PC-3 (cell line): ENCODE measurements at places on chromosomes 5 and 9. TPM values are rescaled to one million over a fixed set of nuclear protein-coding genes. Genes with fewer than 3 reads are reported as not detected.

Gene TTC16
- total RNA-seq, result 0.04 TPM in 1 of 2 replicates, not detected in the other

- H3K36me3 ChIP-seq, result no peaks in the 10 kb centered on the region; the same call in 1 of the 2 replicates
- no peak for DNase-seq
- no peaks in the 10 kb centered on the region for H3K4me1 ChIP-seq
- H3K4me3 ChIP-seq, result peak overlapping the region; percentile 75
- H3K27me3 ChIP-seq, result no peaks in the 10 kb centered on the region
These were observed 560 bp downstream of the SCAI start for GRCh38 chr9:125142560-125143376.

DNA sequence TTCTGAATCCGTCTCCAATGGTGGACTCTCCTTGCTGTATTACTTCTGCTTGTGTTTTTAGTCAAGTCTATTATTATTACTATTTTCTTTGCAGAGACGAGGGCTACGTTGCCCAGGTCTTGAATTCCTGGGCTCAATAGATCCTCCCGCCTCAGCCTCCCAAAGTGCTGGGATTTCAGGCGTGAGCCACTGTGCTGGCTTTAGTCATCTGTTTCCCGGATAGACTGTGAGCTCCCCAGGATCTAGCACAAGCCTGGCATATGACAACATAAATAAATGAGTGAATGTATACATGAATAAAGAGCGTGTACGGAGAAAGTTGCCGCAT lies 439 bp upstream of the DDX46 start:
- H3K27ac ChIP-seq, result no peak overlapping the region
- no peaks in the 10 kb centered on the region for H3K36me3 ChIP-seq
- no peaks in the 10 kb centered on the region for H3K27me3 ChIP-seq
- peak overlapping the region; percentile 91 for H3K4me3 ChIP-seq
- H3K4me1 ChIP-seq, result peaks cover 16% of the 10 kb centered on the region
- DNase-seq, result no peak

Gene ZDHHC11B
- total RNA-seq, result 0.40 and 2.1 TPM in 2 replicates

- no peaks in the 10 kb centered on the region for H3K36me3 ChIP-seq
- no peak overlapping the region for H3K27ac ChIP-seq
- peak; percentile 35 for DNase-seq
- no peaks in the 10 kb centered on the region for H3K4me1 ChIP-seq
- H3K27me3 ChIP-seq, result no peaks in the 10 kb centered on the region
These were observed 157.8 kb downstream of the ARHGEF28 start for GRCh38 chr5:73783828-73784227.

DNA sequence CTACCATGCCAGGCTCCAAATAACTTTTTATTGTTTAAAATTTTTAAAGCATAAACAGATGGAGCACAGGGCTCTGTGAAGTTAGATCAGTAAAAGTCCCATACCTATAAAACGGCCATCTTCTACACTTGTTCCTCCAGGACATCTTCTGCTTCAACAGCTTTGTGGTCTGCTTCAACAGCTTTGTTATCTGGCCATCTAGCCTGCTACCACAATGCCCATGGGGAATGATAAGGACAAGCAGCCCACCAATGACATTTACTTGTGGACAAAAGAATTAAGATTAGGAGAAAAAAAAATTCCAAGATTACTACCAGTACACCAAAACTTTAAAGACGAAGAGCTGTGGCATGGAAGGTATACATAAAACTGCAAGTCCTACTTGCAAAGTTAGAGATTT lies 2.2 kb upstream of the VPS13A start:
- peaks cover 3% of the 10 kb centered on the region; the same call in 1 of the 2 replicates for H3K4me1 ChIP-seq
- DNase-seq, result no peak
- H3K4me3 ChIP-seq, result no peak overlapping the region

DNA sequence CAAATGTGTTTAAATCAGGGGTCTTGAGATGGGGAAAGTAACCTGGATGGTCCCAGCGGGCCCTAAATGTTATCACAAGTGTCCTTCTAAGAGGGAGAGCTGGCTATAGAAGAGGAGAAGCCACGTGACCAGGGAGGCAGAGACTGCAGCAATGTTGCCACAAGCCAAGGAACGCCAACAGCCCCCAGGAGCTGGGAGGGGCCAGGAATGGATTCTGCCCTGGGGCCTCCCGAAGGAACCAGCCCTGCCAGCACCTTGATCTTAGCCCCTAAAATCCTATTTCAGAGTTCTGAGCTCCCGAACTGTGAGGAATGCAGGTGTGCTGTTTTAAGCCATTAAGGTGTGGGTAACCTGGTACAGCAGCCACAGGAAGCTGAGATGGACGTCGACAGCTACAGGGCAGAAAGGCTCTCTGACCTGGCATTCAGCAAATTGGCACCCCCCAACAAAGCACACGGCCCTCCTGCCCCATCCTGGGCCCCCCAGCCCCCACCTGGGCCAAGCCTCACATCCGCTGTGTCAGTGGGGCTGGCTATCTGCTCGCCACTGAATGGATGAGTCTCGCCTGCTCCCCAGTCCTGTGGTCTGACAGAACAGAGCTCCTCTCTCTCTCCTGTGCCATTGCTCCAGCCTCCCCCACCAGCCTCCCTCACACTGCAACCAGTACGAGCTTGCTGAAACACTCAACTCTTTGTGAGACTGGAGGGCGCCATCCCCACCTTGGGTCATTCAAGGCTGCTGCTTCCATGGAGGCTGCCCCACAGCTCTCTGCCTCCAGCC lies 78.8 kb downstream of the ADAMTS2 start:
- H3K27ac ChIP-seq, result no peak overlapping the region
- no peak overlapping the region for H3K4me3 ChIP-seq
- DNase-seq, result no peak
- no peaks in the 10 kb centered on the region for H3K4me1 ChIP-seq

- H3K27ac ChIP-seq, result no peak overlapping the region
- H3K4me1 ChIP-seq, result peaks cover 23% of the 10 kb centered on the region
- peaks cover 15% of the 10 kb centered on the region for H3K36me3 ChIP-seq
- no peaks in the 10 kb centered on the region for H3K27me3 ChIP-seq
- no peak overlapping the region for H3K4me3 ChIP-seq
These were observed 73.7 kb downstream of the SHB start for GRCh38 chr9:37995348-37995737.

GRCh38 chr5:74579215-74579614 lies 61.3 kb downstream of the ENC1 start:
- H3K36me3 ChIP-seq, result no peaks in the 10 kb centered on the region
- no peaks in the 10 kb centered on the region for H3K27me3 ChIP-seq
- H3K27ac ChIP-seq, result no peak overlapping the region
- H3K4me1 ChIP-seq, result peaks cover 22% of the 10 kb centered on the region
- DNase-seq, result no peak

DNA sequence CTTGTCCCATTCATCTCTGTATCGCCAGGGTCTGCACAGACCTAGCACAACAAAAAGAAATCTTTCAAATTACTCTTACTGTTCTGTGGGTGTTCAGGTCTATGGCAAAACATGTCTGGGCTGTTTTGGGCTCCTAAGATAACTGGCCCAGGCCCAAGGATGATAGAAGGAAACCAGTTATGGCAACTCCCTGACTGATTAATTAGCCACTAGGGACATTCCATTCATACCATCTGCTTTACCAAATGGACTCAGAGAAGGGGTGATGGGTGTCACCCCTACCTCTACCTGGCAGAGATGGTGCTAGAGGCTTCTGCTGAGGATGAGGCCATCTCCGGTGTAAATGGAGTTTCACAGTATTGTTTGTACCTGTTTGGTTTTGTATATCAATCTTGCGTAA lies 1.9 kb downstream of the SLC31A2 start:
- no peaks in the 10 kb centered on the region for H3K36me3 ChIP-seq
- no peak overlapping the region for H3K4me3 ChIP-seq
- no peaks in the 10 kb centered on the region for H3K27me3 ChIP-seq
- DNase-seq, result peak; percentile 54

DNA sequence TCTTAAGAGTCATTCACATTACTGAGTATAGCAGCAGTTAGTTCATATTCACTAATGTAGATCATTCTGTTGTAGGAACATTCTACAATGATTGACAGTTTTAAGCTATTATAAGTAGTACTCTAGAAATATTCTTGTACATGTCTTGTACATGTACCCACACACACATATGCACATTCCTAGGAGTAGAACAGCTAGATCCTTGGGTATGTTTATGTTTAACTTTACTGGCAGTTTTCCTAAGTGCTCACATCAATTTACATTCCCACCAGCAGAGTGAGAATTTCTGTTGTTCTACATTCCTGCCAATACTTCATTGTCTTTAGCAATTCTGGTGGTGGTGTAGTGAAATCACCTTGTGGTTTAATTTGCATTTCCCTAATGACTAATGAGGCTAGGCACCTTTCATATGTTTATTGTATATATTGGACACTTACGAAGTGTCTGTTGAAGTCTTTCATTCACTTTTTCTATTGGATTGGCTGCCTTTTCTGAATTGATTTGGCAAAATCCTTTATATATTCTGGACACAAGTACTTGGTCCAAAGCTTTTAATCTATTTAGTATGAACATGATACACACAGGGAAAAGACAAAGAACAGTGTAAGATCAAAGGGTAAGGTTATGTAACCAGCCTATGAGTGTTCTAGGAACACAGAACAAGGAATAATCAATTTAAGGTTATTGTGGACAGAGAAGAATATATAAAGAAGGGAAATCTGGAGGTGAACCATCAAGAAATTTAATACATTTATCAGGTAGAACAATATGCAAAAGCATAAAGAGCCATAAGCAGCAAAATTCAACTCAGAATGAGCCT lies 95.6 kb downstream of the MLLT3 start:
- no peak overlapping the region for H3K27ac ChIP-seq
- DNase-seq, result no peak
- H3K4me1 ChIP-seq, result no peaks in the 10 kb centered on the region
- H3K27me3 ChIP-seq, result no peaks in the 10 kb centered on the region

DNA sequence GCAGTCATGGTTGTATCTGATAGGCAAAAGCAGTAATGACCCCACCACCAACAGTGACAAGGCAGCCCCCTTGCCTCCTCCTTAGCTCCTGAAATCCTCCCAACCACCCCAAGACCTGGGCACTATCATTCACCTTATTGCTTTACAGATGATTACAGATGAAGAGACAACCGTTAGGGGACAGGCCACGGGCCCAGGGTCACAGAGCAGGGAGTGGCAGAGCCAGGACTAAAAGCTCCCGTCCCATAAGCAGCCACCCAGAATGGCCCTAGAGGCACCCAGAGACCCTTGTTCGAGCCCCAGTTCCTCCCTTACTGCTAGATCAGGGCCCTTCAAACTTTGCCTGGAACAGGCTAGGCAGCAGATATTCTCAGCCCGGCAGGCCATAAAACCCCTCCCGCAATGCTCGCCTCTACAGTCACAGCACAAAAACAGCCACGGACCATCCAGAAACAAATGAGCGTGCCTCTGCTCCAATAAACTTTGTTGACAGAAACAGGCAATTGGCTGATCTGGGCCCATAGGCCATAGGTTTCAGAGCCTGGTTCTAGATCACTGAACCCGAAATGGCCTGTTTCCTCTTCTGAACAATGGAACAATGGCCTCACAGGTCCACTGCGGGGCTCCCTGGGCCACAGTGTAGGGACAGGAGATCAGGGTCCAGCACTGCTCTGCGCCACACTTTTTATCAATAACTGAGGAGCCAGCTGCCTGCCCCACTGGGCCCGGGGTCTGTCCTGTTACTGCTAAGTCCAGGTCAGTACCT lies 67.0 kb downstream of the LRSAM1 start:
- H3K36me3 ChIP-seq, result peaks cover 21% of the 10 kb centered on the region
- peak overlapping the region; percentile 89; the same call in 1 of the 2 replicates for H3K27ac ChIP-seq
- DNase-seq, result no peak
- H3K4me3 ChIP-seq, result no peak overlapping the region
- peaks cover 45% of the 10 kb centered on the region for H3K4me1 ChIP-seq
- H3K27me3 ChIP-seq, result no peaks in the 10 kb centered on the region

DNA sequence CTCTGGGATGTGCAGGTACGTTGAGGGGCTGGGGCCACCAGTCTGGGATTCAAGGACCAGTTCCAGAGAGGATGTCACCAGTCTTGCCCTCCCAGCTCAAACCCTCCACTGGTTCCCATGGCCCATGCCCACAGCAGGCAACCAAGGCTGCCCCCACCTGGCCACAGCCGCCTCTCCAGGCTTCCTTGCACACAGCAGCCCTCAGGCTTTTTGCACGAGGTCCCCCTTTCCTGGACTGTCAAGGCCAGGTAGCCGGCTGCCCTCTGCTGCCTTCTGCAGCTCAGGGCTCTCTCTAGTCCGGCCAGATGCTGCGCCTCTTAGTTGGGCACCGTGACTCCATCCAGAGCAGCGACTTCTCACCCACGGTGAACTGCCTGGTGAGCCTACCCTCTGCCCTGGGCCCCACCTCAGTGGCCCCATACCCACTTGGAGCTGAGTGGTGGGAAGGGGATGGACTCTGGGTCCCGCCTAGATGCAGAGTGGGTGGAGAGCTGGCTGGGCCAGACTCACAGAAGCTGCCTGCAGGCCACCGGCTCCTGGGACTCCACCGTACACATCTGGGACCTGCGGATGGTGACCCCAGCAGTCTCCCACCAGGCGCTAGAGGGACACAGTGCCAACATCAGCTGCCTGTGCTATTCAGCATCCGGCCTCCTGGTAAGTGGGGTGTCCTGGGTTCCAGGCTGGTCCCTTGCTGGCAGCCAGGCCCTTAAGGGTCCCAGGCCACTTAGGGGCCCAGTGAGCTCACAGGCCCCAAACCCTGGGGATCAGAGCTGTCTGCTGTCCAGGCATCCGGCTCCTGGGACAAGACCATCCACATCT lies 2.9 kb downstream of the WDR38 start:
- no peak overlapping the region for H3K27ac ChIP-seq
- H3K4me3 ChIP-seq, result no peak overlapping the region

Gene PCDHGB7
- 0.44 and 1.4 TPM in 2 replicates for total RNA-seq

DNA sequence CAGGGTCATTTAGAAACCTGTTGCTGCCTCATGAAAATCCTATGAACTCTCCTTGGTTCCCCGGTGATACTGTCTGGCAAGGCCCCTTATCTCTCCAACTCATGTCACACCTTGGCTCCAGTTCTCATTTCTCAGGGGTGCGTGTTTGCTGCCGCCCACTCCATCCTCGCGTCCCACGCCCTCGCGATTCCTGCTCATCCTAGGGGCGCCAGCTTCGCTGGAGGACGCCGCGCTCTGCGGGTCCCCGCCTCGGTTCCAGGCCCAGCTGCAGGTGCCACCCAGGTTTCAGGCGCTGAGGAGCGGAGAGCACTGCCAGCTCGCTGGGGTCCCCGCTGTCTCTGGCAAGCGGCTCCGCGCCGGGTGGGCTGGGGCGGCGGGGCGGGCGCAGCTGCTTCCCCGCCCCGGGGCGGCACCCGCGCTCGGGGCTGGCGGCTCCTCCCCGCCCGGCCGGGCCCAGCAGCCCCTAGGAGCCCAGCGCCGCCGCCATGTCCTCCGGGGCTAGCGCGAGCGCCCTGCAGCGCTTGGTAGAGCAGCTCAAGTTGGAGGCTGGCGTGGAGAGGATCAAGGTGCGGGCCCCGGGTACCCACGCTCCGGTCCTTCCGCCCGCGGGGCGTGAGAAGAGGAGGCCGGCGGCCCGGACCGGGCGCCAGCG lies at the start of gene GNG10:
TSS of gene GNG10 (plus strand) at position 456 of the 652 bp plus-strand sequence. CDS start at position 486, 30 bp downstream.
- no peaks in the 10 kb centered on the region for H3K27me3 ChIP-seq
- DNase-seq, result peak; percentile 53

GRCh38 chr5:127961006-127961762 lies 122.4 kb upstream of the SLC12A2 start:
- no peak for DNase-seq
- no peak overlapping the region for H3K27ac ChIP-seq
- H3K27me3 ChIP-seq, result no peaks in the 10 kb centered on the region
- H3K36me3 ChIP-seq, result no peaks in the 10 kb centered on the region
